ENCODE measurements at places on chromosomes 6 and 20.

DNA sequence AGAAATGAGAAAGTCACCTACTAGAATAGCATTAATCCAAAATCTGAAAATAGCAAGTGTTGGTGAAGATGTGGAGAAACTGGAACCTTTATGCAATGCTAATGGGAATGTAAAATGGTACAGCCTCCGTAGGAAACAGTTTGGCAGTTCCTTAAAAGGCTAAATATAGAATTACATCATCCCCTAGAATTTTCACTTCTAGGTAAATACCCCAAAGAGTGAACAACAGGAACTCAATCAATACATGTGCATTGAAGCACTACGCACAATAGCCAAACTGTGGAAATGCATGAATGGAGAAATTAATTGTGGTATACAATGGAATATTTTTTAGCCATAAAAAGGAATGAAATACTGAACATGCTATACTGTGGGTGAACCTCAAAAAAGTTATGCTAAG lies 982.0 kb upstream of the FLRT3 start:
- no peak for DNase-seq

- DNase-seq = no peak
These were observed 6.7 kb downstream of the TULP1 start for GRCh38 chr6:35505999-35506412.

DNA sequence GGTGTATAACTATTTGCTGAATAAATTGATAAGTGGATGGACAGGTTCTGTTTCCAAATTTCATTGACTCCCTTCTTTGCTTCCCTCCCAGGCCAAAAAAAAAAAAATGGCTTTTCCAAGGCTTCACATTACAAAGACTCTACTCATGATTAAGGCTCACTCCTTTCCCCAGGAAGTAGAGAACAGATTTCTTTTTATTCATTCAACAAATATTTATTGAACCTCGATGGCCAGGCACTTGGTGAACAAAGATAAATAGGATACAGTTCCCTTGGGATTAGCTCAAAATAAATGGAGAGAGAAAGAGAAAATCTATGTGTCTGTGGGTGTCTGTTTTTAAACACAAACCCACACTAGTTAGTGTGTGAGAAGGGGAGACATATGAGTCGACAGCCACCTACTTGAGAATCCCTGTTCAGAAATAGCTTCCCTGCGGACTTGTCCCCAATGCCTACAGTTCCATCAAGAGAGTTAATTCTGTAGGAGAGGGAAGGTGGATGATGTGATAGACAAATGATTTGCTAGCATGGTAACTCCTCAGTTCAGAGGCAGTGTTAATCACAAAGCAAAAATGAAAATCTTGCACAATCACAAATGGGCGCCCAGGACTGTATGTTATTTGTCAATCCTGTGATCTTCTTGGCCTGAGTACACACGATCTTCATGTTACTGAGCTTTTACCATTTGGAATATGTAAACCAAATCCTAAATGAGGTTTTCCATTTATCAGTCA lies 20.3 kb downstream of the TRAF3IP2 start:
- no peak for DNase-seq

DNA sequence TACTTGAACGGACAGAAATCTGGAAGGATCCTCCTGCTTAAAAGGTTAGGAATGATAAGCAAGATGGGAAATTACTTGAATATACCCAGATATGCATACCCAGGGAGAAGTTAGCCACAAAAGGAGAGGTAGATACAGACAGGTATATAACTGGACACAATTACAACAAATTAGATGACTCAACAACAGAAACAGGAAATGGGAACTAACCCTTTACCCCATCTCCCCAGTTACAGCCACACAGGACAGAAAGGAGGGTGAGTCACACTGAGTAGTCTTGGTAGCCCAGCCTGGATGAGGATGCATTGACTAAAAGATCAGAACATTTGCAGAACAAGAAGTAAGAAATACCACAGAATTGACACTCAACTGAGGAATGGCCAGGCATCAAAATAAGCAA lies 61.2 kb downstream of the C6orf52 start:
- no peak for DNase-seq

DNA sequence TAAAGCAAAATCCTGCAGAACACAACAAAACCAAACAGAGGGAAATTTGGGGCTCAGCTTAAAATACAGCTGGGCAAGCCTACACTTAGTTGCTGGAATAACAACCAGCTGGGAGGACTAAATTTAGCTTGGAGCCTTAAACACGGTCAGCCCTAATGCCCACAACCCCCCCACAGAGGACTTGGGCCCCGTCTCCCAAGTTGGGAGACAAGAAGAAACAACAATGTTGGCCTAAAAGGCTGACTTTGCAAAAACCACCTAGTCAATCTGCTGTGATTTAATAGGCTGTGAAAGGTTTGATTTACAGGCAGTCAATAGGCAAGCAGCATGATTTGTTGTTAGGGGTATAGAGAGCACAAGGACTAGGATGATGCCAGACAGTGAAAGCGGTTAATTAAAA lies 40.3 kb upstream of the ARMC2 start:
- no peak for DNase-seq

GRCh38 chr6:138263963-138264362 lies 45.7 kb upstream of the PBOV1 start:
- DNase-seq = no peak

DNA sequence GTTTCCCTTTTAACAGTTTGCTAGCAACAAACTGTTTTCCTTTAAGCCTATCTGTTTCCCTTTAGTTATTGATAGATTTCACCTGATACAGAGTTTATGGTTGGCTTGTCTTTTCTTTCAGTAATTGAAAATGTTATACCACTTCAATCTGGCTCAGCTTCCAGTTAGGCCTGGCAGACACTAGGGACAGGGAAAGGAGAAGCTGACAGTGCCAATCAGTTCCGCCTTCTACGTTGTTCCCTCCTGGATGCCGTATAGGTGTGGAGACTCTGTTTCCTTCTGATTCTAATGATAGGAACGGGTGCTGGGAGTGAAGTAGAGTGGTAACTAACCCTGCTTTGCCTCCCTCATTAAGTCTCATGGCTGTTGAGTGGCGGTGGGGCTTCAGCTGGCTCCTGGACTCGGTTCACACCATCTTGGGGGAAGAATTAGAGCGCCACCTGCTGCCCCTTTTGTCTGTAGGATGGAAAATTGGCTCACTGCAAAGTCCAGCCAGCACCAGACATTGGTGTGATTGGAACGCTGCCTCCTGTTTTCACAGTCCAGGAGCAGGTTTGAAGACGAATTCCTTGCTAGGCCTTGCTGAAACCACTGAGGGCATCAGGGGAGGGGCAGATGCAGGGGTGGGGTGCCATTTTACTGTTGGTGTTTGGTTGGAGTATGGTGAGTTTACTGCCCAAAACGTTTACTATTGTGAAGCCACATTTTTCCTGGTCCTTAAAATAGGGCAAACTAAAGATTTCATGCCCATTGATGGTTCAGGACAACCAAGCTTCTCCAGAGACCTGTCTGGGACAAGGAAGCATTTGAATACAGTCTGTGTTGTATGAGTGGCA lies 1729.5 kb downstream of the GRIK2 start:
- DNase-seq = peak; percentile 82

DNA sequence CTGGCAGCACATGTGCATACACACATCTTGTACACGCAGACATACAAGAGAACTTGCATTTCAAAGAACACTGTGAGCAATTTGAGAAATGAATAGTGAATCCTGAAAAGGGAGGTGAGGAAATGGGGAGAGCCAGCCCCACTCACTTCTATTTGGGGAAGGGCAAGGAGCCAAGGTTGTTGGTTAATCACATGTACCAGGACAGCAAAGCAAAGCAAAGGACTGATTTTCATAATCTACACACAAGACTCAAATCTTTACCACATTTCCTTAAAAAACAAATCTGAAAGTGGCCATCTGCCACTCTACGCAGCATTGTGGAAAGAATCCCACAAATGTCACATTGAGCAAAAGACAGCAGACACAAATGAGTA lies 35.0 kb upstream of the KIF16B start:
- peak; percentile 6 for DNase-seq

DNA sequence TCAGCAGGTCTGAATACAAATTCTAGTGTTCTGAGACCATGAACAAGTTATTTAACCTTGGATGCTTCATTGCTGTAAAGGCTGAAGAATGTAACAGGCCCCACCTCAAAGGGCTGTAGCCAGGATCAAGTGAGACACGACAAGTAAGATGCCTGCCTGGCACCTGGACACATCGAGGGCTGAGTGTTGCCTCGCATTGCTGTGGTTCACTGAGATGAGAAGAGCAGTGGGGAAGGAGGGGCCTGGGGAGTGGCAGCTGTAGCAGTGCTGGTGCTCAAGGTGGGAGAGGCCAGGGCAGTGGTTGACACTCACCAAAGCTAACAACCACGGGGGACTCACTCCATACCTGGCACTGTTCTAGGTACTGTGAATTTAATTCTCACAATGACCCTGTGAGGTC lies 187.8 kb downstream of the KIF16B start:
- no peak for DNase-seq

DNA sequence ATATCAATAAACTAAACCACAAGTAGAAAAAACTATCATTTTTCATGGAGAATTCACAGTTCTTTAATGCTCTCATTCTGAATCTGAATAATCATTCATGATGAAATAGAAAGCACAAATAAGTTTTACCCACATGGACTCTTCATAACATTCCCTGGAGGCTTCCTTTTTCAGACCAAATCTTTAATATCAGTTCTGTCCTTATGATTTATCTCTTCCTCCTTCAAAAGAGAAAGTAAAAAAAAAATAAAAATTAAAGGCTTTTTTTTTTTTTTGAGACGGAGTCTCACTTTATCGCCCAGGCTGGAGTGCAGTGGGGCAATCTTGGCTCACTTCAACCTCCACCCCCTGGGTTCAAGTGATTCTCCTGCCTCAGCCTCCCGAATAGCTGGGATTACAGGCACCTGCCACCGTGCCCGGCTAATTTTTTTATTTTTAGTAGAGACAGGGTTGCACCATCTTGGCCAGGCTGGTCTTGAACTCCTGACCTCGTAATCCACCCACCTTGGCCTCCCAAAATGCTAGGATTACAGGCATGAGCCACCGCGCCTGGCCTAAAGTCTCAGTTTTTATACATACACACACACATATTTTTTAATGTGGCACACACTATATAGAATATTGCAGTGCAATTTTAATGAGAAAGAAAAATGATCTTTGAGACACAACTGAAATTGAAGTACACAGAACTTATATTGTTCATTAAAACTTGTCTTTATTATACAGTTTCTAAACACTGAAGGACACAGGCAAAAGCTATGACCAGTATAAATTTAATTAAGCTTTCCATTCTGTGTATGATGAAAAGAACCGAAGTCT lies 31.9 kb upstream of the ZNF217 start:
- DNase-seq = no peak

- DNase-seq = no peak
These were observed 295.4 kb downstream of the TFAP2C start for GRCh38 chr20:56924292-56925081.

DNA sequence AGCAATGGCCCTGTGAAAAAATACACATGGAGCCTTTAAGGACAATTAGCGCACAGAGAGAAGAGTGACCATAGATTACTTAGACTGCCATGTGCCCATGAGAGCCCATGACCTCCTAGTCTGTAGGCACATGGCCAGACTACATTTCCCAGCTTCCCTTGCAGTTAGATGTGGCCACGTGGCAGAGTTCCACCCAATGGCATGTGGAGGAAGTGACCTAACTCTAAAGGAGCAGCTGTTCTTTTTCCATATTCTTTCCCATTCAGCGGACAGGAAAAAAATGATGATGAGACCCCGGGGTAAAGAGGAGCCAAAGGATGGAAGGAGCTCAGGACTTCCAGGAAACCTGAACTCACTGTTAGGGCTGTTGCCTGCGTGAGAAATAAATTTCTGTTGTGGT lies 116.6 kb downstream of the CBLN4 start:
- DNase-seq = peak; percentile 48

GRCh38 chr6:133062077-133062476 lies 179.1 kb upstream of the EYA4 start:
- no peak for DNase-seq

- no peak for DNase-seq
These were observed 226.3 kb upstream of the RGS17 start for GRCh38 chr6:153357391-153357790.

DNA sequence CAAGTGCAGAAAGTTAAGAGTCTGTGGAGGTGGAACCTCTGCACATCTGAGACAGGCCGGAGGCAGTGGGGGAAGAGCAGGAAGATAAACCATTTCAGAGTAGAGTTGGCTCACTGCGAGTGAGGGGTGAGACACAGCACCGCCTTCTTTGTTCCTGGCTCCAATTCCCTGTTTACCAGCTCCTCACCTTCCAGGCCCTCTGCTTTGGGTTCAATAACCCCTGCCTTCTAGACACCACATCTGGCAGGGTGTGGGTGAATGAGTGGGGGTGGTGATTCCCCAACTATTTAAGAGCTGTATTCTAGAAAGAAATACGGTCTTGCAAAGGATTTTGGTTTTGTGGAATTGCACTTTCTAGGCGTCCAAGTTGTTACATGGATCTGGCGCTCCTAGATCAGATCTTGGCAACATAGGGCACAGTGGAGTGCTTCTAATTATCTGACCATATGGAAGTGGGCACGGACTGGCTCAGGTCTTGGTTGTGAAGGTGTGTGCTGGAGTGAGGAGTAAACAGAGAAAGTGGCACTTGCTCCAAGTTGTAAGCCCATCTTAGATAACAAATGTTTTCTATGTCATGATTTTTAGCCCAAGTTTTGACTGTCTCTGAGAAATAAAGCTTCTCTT lies 141.6 kb upstream of the NRN1 start:
- no peak for DNase-seq

GRCh38 chr20:18628330-18628920 lies 40.6 kb downstream of the DTD1 start:
- no peak for DNase-seq

GRCh38 chr6:25927756-25928216 lies 2.7 kb downstream of the SLC17A2 start:
- no peak for DNase-seq

GRCh38 chr20:19588732-19589131 lies 169.3 kb upstream of the RIN2 start:
- no peak for DNase-seq

GRCh38 chr6:113281431-113281830 lies 575.7 kb upstream of the MARCKS start:
- no peak for DNase-seq

DNA sequence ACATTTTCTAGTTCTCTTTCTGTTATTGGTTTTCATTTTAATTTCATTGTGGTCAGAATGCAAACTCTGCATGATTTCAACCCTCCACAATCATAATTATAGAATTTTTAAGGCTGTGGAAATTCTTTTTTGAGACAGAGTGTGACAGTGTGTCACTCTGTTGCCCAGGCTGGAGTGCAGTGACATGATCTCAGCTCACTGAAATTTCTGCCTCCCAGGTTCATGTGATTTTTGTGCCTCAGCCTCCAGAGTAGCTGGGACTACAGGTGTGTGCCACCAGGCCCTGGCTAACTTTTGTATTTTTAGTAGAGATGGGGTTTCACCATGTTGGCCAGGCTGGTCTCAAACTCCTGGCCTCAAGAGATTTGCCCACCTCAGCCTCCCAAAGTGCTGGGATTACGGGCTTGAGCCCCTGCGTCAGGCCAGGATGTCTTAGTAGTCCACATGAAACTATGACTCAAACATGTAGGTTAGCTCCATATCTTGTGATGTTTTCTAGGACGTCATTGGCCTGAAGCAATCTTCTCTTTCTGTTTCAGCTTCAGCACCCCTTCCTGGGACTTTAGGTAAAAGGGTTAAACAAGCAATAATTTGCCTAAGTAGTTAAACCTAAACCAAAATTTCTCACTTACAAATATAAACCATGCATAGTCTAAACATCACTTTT lies 47.4 kb upstream of the SAMD3 start:
- no peak for DNase-seq

Data from NCI-H446 (cell line).